CD4-positive, alpha-beta T cell treated with Interferon gamma for 1 hour (primary cell): ENCODE measurements at places on chromosomes 2 and 18.

- DNase-seq, result no peak
Measured at GRCh38 chr2:207881902-207882301, 112.2 kb upstream of the FZD5 start.

DNA sequence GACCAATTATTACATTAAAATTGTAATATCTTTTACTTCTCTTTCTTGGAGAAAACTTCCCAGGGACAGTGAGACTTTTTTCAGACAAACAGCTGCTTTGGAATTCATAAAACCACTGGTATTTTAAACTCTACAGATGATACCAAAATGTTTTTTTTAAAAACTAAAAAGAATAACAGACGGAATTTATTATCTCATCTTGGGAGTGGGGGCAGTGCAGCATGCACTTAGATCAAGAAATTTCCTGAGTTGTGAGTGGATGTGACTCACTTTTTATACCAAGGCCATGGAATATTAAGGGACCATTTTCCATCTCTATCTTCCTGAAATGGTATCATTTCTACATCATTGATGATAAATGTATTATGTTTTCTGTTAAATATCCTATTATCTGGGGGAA is 422.8 kb upstream of the HNRNPA3 start:
- DNase-seq, result no peak

GRCh38 chr2:120631236-120631635 is 104.4 kb upstream of the GLI2 start:
- DNase-seq, result no peak

DNA sequence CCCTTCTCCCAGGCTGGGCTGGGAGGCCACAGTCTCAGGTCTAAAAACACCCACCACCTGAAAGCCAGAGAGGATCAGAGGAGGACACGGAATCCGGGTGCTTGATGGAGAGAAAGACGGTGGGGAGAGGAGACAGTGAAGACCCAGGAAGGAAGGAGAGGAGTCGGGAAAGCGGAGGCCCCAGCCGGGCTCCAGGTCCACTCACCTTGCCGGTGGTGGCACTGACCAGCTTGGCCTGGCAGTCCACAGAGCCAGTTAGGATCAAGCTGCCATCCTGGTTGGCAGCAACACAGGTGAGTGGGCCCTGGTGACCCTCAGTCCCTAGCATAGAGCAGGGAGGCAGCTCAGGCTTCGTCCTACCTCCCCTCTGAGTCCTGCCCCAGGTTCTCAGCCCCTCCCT is 4.3 kb downstream of the AAMP start:
- DNase-seq, result no peak

- no peak for DNase-seq
Measured at GRCh38 chr18:40925071-40925541, 1029.9 kb upstream of the PIK3C3 start.

DNA sequence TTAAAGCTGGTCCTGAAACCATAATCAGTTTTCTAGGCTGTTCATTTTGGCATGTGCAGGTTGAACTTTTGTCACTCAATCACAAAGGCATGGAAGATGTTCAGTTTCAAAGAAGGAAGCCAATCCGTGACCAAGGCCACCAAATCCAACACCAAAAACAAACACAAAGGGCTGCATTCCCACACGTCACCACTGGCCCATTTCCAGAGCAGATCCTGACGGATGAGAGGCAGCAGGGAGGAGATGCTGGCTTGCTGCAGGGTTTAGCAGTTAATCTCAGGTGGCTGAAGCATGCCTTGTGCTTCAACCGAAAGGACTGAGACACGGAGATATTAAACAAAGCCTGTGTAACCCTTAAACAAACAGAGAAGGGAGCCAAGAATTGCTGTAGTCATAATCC is 191.9 kb upstream of the CTAGE1 start:
- DNase-seq, result no peak

GRCh38 chr2:240775905-240776304 is 44.1 kb downstream of the KIF1A start:
- no peak for DNase-seq

- no peak for DNase-seq
Measured at GRCh38 chr2:186841940-186842339, 7.0 kb downstream of the ZSWIM2 start.

DNA sequence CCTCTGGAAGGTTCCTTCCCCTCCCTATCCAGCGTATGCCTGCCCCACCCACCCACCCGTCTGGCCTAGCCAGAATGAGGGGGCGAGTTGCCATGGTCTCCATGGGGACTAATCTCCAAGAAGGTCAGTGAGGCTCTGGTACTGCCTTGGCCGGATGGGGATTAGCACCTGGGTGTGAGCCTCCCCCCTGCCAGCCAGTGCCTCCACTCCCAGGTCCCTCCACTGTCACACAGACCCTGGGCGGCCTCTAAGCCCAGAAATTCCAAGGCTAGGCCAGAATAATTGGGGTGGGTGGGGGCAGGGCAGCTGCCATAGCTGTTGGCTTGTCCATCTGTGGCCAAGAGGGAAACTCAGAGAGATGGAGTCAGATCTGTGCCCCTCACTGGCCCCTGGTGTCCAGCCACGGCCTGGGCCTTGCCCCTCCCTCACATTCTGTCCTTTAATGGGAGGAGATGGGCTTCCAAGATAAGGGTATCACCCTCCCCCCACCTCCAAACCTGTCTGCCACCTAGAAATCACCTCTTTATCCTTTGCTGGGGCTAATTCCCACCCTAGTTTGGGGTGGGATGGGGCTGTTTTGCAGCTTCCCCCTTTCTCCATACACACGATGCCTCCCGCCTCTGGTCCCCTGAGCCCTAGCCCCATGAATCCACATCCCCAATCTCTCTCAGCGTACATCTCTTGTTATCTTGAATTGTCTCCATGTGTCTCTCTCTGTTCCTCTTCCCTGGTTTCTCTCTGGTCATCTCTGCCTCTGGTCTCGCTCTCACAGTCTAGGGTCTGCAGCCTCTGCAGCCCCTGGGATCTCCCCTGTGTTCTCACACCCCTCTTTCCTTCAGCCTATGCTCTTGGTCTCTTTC is 6.0 kb upstream of the CRYBA2 start:
- no peak for DNase-seq

DNA sequence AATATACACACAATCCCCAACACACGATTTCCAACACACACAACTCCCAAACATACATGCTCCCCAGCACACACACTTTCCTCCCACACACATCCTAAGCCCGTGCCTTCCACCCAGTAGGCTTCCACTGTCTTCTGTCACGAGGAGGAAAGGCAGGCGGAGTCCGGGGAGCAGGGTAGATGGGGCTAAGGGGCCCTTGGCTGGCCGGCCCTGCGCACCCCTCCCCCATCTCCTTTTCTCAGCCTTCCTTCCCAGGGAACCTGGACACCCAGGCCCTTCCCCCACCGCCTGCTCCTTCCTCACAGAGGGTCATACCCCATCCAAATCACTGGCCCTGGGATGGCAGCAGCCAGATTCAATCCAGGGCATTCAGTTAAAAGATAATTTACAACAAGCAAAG is 3.4 kb upstream of the PDCD1 start:
- DNase-seq, result no peak

GRCh38 chr2:226172309-226172708 is 627.3 kb downstream of the IRS1 start:
- DNase-seq, result no peak

DNA sequence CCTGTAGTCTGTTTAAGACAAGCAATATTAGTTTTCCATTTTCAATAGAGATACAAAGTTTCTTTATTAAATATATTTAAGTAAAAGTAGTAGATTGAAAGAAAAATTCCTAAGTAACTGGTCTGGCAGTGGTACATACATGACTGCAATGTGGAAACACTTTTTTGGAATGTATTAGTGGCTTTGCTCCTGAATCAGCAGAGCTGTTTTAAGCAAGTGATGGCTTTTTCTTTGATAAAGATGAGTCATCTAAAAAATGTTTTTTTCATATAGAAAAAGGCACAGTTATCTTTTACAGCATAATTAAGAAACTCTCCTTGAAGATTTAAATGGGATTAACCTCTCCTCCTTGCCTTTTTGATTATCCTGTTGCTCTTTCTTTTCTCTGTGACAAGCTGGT is 34.9 kb downstream of the KDM3A start:
- no peak for DNase-seq

DNA sequence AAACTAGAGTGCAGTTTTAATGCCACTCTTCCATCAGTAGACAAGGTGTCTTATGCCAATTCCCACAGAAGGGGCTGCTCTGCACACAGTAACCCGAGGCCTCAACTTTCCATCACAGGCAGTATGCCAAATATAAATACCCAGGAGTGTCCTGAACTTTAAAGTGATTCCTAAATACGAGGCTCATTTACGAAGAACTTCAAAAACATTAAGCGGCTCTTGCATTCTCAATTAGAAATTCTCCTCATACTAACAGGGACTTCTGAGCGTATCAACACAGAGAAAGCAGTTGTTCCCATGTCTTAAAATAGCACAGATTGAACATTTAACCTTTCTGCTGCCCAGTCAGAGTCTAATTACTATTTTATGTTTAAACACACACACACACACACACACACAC is 638.6 kb downstream of the ERBB4 start:
- no peak for DNase-seq

DNA sequence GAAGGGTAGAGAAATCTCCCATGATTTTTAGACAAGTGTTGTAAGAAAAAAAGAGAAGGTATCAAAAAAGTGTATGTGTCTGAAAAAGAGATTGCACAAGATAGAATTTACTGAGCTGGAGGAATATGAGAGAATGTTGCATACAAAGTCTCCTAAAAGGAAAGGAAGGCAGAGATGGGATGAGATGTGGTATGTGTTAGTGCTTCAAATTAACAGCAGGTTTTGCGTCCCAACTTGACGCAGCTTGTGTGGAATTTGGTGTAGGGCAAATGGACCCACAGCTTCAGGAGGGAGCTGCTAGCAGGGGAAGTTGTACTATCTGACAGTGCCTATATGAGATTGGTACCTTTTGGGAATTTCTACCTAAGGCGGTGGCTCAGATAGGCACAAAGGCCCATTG is 9.0 kb upstream of the RASGRP3 start:
- DNase-seq, result no peak

DNA sequence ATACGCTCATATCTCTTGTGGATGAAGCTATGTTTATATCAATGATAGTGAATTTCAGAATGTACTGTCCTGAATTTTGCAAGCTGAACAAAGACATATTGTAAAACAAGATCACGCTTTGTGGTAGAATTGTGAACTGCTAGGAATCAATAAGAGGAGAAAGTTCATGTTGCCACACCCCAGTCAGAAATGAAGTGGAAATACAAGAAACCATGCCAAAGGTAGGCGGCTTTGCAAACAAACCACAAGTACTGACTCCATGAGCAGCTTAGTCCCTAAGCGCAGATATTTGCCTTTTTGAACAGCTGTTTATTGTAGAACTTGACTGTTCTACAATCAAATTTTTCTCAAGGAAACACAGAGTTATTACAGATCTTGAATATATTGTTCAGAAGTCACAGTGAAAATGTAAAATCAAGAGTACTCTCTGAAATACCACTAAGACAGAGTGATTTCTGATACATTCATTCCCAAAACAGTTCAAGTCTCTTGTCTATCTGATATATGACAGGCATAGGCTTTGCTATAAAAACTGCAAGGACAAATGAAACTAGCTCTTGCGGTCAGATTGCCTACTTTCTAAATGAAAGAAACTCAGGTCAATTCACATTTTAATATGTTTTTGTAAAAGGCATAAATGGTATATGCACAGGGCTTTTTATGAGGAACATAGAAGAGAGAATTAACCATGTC is 120.9 kb upstream of the CDH19 start:
- no peak for DNase-seq

- no peak for DNase-seq
Measured at GRCh38 chr2:201298462-201299052, 38.2 kb downstream of the CASP8 start.

GRCh38 chr2:188789951-188790350 is 184.2 kb upstream of the COL3A1 start:
- no peak for DNase-seq

- DNase-seq, result no peak
Measured at GRCh38 chr2:190129421-190130199, 67.1 kb upstream of the MSTN start.

- DNase-seq, result no peak
Measured at GRCh38 chr18:29057703-29058102, 880.8 kb upstream of the CDH2 start.

DNA sequence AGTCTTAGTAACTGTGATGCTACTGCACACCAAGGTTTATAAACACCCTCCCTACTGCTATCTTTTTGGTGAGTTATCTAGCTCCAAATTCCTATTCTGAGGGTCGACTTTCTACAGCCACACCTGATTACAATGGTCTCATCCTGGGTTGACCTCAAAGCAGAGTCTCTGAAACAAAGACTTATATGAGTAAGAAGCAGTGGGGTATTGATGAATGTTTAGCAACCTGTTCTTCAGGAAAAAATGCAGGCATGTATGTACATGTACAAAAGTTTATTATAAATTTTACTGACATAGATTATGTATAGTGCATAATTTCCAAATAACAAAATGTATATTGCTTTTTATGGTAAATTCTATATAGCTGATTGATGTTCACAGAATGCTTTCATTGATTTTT is 51.6 kb upstream of the FMNL2 start:
- DNase-seq, result no peak

DNA sequence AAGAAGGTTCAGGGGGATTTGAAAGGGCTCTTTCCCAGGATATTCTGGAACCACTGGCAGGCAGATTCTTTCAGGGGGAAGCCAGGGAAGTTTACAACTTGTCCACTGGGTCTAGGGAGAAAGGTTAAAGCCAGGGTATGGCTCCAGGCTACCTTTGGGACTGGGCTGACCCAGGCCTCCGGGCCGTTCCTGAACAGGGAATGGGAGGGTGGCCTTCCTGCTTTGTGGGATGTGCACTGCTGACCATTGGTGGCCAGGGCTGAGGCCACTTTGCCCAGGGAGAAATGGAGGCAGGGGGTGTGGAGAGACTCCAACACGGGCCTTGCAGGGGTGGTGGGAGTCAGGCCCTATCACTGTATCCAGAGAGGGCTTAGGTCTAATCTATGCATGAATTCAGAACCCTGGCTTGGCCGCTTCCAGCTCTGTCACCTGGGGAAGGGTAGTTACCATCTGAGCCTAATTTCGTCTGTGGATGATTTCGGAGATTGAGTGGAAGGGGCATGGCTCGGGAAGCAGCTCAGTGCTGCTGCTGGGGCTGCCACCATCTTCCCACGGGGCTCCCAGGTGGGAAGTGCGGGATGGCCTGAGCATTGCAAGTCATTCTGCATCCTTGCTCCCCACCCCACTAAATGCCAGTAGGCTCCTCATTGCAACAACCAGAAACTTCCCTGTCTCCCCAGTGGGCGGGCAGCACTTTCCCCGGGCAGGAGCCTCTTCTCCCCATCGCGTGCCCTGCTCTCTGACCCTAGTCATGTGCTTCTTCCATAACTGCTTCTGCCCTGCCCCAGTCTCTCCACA is 57.1 kb upstream of the OTOF start:
- DNase-seq, result no peak

DNA sequence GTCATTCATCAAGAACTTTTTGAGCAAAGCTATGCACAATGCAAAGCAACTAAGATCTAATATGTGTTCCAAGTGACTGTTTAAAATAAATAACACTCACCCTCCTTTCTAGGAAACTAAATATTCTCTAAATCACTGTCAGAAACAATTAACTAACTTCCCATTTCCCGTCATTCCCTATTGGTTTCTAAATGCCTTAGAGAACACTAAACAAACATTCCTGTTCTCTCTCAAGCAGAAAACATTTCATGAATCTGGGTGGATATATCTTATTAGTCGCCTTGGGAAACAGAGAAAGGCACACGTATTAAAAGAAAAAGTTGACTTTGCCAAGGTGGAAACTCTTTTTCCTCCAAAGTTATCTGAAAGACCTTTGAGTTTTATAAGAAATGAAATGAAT is 735.2 kb downstream of the MBD2 start:
- no peak for DNase-seq

- no peak for DNase-seq
Measured at GRCh38 chr2:96770442-96771202, 9.9 kb downstream of the CNNM4 start.
